ENCODE measurements at places on chromosomes 12 and 14.
A peak's percentile ranks its signal among the peaks of the same experiment; 100 is the strongest.

DNA sequence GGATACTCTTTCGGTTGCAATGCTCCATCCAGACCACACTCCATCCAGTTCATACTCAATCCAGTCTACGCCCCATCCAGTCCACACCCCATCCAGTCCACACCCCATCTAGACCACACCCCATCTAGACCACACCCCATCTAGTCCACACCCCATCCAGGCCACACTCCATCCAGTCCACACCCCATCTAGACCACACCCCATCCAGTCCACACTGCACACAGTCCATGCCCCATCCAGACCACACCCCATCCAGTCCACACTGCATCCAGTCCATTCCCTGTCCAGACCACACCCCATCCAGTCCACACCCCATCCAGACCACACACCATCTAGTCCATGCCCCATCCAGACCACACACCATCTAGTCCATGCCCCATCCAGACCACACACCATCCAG is 116.0 kb upstream of the RTL1 start:
- DNase-seq = no peak

- no peak for DNase-seq
These were observed 1253.8 kb upstream of the TMEM132C start for GRCh38 chr12:127013197-127013596.

- DNase-seq = no peak
These were observed 158.9 kb downstream of the RIMBP2 start for GRCh38 chr12:130557201-130557600.

GRCh38 chr14:69937367-69938081 is 58.3 kb downstream of the SMOC1 start:
- no peak for DNase-seq

DNA sequence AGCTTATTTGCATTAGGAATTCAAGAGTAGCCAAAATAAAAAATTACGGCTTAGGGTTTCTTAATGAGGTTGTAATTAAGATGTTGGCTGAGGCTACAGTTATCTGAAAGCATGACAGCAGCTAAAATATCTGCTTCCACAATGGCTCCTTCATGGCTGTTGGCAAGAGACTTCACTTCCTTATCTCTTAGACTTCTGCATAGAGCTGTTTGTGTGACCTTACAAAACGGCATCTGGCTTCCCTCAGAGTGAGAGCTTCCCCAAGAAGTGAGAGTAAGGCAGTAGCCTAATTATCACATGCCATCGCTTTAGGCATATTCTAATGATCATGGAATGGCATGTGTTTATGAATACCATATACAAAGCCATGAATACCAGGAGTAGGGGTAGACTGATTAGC is 57.6 kb downstream of the CCDC59 start:
- no peak for DNase-seq

DNA sequence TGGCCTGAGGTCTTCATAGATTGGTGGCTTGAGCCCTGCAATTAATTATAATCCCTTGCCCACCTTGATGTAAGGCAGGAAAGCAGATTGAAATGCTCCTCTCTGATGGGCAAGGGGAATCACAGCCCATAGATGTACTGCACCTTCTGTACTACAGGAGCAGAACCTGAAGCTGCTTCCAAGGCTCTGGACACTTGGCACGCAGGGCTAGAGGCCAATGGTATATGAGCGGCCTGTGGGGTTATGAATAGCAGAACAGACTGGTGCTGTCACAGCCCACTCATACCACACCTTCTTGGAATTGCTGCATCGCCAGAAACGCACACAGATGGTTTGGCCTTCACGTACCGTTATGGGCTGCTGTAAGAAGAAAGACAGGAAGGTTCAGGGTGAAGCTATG is 1.7 kb upstream of the RBM23 start:
- no peak for DNase-seq

DNA sequence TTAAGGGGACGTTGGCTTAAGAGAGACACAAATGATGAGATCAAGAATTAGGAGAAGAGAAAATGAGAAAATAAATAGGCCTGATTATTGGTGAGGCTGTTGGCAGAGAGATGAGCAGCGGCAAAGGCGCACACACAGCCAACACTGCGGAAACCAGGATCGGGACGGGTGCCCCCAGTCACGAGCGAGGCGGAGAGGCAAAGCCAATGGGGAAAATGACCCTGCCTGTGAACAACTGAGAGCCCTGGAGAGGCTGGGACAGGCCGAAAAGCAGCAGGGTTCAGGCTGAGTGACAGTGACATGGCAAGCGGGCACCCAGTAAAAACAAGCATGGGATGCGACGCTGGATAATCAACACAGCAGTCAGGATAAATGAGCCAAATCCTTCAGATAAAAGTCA is 21.0 kb downstream of the SLC15A4 start:
- no peak for DNase-seq

- DNase-seq = no peak
These were observed 121.4 kb downstream of the PPHLN1 start for GRCh38 chr12:42447371-42447786.

- DNase-seq = peak; percentile 76
These were observed 57.9 kb upstream of the PNMA1 start for GRCh38 chr14:73771848-73772638.

DNA sequence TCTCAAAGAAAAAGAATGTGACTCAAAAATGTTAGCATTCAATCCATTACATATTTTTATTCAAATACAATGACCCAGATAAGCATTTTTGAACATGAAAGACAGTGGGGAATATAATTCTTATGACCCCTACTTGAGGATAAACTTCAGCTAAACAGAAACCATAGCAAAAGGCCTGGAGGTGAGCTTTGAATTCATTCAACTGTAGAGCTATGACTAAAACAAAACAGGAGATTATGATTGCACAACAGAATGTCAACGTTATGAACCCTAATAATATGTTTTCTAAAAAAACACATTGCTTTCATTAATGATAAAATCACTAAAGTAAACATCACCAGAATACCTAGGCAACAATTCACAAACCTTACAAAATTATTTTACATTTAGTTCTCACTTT is 27.8 kb downstream of the EFCAB11 start:
- DNase-seq = no peak

DNA sequence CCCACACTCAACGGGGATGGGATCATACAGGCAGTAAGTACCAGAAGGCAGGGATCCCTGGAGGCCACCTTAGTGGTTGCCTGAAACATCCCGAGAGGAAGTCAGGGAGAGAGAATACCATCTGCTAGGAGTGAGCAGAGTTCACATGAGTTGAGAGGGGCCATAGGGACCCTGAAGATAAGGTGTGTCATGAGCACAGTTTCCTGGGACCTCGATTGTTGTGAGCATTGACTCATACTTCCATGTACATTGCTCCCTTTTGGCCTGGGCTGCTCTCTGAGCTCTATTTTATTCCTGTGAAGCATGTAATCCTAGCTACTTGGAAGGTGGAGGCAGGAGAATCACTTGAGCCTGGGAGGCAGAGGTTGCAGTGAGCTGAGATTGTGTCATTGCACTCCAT is 120.5 kb downstream of the TBC1D30 start:
- no peak for DNase-seq

DNA sequence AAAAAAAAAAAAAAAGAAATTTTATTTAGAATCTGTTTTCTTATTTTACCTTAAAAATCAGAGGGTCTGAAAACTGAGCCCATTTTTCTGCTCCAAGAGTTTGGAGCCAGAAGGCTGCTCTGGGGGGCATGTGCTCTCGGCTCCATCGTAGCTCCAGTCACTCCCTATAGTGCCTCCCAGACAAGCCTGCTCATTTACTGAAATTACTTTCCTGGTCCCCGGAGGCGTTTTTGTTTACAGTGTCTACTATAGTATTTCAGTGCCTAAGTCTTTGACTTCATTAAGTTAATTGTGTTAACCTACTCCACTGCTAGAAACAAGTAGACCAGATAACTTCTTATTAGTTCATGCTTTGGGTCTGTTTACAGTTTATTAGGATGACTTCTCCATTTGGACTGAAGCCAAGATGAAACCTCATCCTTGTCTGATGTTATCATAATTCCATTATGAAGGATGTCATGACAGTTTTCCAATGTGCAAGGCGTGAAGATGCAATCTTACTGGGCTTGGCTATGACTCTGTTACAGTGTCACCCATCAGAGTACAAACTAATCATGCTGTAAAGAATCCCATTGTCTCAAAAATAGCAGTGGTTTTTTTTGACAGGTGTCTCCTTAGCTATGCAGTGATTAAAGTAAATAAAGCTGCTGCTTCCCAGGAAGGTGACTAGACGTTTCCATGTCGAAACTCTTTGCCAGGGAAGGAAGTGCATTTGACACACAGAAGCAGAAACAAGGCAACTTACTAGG is 182.3 kb downstream of the TMEM132C start:
- DNase-seq = no peak

DNA sequence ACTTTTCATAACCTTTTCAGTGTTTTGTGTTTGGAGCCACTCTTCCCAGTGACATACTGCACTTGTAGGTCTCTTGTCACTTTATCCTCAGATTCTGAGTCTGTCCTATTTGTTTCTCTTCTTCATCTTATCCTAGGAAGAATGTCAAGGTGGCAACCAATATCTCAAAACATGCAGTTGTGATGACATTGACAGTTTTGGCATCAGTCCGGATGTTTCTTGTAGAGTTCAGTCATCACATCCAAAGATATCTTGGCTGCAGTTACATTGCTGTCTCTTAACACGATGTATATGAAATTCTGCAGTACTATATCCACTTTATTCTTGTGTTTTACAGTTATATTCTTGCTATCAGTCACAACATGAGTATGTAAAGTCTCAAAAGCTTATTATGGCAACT is 6.4 kb downstream of the ADIPOR2 start:
- DNase-seq = no peak

DNA sequence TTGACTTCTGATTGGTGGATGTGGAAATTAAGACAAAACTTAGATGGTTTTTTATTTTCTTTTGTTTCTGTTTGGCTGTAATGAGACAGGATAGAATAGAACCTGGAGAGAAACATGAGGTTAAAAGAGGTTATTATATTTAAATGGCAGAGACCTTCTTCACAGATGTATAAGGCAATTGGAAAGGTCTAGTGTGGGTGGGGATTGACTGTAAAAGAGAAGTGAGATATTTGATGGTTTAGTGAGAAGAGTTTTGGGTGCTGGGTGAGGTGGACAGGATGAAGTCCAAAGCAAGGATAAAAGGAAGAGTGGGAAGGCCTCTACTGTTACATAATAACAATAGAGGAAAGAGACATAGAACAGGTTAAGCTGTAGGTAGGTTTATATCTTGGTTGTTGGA is 43.8 kb upstream of the PPM1H start:
- DNase-seq = no peak

DNA sequence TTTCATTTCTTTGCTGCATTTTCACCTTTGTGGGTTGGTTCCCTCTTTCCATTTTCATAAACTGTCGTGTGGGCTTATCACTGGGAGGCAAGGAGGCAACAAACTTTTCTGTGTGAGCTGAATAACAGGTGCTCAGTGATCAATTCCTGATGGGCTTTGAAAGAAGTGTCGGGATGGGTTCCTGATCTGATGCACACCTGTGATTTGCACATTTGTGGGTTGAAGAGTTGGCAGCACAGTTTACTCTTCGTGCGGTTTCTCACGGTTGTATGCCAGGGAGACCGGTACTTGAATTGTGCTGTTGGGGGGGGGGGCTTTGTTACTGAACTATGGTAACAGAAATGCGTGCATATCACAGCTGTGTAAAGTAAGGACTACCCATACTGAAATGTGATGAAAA is 16.0 kb upstream of the ASPG start:
- no peak for DNase-seq

DNA sequence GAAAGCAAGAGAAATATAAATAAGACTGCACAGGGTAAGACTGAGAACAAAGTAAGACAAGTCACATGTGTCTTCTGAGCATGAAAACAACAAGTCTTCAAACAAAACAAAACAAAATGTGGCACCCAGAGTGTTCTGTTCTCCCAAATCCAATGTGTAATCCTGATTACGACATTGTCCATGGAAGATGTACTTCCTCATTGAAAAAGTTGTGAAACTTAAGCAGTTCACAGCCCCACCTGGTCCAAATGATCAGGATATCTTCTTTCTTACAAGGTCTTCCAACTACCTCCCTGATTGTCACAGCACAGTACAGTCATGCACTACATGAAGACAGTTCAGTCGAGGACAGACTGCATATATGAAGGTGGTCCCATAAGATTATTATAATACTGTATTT is 23.3 kb upstream of the NEK9 start:
- DNase-seq = no peak

DNA sequence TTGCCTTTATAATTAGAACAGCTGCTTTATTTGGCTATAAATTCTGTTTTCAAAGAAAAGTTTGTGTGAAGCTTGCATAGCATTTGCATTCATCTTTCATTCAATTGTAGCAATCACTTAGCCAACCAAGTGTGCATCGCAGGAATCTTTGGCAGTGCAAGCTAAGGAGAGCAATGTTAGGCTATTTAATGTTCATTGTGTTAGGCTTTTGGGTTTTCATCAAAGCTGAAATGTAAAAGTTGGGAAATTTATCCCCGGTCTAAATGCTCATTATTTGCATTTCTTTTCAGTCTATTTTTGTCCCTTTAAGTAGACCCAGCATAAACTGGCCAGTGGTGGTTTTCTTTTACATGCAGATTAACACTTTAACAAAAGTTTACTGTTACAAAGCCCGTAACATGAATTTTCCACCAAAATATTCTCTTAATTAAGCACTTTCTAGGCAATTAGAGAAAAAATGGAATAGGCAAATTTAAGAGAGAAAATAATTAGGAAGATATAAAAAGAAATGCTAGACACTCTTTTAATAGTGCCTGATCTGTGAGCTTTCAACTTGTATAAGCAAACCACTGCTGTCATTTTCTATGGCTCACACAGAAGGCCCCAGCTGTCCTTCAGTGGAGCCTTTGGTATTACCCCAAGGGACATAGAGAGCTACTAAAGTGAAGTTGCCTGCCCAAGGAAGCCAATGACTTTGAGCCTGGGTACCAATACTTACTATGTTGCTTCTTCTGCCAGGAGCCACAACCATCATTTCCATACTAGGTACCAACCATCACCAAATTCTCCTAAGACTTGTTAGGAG is 898.9 kb upstream of the SEL1L start:
- no peak for DNase-seq

DNA sequence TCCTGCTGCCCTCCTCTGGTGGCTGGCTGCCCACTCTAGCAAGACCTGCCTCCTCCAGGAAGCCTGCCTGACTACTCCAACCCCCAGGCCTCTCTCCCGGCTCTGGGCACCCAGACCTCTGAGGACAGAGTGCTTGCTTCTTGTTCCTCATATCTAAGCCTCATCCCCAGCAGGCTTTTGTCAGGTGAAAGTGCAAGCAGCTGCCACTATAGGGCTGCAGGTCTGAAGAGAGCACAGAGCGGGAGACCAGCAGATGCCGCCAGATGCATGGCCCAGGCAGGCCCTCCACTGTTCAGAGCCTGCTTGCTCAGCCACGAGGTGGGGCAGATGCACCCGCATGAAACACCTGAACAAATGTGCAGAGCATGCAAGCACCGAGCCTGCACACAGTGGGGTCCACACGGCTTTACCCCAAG is 73.0 kb downstream of the SERPINA3 start:
- no peak for DNase-seq

GRCh38 chr14:48788771-48789170 is 797.4 kb downstream of the RPS29 start:
- DNase-seq = no peak
